CD4-positive, alpha-beta memory T cell (primary cell): ENCODE measurements at places on chromosomes 2 and 18.

- H3K4me1 ChIP-seq, result no peaks in the 10 kb centered on the region
- no peaks in the 10 kb centered on the region for H3K27me3 ChIP-seq
- H3K27ac ChIP-seq, result no peak overlapping the region
Measured at GRCh38 chr2:61266632-61267505, 104.9 kb downstream of the C2orf74 start.

GRCh38 chr2:237480556-237480955, 6.5 kb upstream of the MLPH start:
- no peak for DNase-seq
- H3K4me1 ChIP-seq, result peaks cover 5% of the 10 kb centered on the region
- H3K4me3 ChIP-seq, result no peak overlapping the region
- H3K27me3 ChIP-seq, result peaks cover 8% of the 10 kb centered on the region

DNA sequence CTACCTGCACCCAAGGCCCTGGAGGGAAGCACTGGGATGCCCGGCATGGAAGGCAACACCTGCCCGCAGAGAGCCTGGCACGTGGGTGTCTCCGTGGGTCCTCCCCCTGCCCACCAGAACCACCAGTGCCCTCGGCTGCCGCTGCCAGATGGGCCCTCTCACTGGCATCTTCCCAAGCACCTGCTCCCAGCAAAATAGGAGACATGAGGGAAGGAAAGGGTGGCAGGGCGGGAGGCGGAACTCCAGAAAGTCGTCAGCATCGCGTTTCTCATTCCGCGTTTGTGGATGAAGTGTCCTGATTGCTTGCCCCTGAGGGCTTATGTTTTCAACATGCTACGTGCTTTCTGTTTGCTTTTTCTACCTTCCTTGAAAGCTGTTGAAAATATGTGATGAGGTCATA, 8.8 kb upstream of the SNTG2 start:
- no peaks in the 10 kb centered on the region for H3K36me3 ChIP-seq
- no peak for DNase-seq
- no peaks in the 10 kb centered on the region for H3K27me3 ChIP-seq

DNA sequence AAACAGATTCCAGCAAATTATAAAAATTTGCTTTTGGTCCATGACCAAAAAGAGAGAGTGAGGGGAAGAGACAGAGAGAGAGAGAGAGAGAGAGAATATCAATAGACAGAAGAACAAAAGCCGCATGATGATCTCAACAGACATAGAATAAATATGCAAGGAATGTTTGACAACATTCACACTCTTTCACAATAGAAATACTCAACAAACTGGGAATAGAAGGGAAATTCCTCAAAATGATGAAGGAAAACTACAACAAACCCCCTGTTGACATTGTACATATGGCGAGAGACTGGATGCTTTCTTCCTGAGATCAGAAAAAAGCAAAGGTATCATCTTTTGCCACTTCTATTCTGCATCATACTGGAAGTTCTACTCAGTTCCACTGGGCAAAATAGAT, 309.7 kb downstream of the RAD51AP2 start:
- no peaks in the 10 kb centered on the region for H3K27me3 ChIP-seq
- H3K27ac ChIP-seq, result no peak overlapping the region
- no peaks in the 10 kb centered on the region for H3K4me1 ChIP-seq
- H3K4me3 ChIP-seq, result no peak overlapping the region
- DNase-seq, result no peak

DNA sequence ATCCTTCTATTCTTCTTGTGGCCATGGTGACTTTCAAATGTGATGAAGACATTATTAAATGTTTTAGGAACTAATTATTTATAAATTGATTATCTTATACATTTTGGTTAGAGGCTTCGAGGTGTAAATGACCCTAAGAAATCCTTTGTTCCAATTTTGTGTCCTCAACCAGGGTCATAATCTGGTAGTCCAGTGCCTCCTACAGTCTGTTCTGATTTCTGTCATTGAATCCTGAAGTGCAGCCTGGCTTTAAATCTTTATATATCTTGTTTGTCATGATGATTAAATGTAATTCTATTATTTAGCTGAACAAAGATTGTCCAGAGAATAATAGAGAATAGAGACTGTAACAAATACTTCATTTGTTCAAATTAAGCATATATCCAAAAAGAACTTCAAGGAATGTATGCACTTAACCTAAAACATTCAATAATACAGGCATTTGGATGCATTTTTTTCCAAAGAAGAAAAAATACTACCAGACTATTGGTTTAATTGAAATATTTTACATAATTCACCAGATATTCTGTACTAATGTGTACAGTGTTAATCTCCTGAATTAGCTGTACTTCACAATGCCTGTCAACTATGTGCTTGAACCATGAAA, 89.8 kb downstream of the PRPF40A start:
- H3K4me3 ChIP-seq, result no peak overlapping the region
- no peak overlapping the region for H3K27ac ChIP-seq
- DNase-seq, result no peak

DNA sequence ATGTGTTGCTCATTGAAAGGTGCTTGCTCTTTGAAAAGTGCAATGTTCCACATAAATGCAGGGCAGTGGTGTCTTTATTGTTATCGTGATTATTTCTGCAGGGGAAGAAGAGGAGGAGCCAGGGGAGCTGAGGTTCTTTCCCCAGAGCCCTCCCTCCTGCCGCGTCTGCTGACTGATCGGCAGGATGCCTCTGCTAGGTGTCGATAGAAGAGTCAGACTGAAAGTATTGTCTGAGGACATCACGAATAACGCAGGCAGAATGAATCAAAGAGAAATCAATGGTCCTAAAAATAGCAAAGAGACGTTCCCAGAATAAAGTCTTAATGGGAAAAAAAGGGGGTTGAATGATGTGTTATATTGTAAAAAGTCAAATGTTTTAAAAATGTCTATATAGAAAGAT, 47.4 kb upstream of the SIX3 start:
- DNase-seq, result no peak
- no peaks in the 10 kb centered on the region for H3K36me3 ChIP-seq

DNA sequence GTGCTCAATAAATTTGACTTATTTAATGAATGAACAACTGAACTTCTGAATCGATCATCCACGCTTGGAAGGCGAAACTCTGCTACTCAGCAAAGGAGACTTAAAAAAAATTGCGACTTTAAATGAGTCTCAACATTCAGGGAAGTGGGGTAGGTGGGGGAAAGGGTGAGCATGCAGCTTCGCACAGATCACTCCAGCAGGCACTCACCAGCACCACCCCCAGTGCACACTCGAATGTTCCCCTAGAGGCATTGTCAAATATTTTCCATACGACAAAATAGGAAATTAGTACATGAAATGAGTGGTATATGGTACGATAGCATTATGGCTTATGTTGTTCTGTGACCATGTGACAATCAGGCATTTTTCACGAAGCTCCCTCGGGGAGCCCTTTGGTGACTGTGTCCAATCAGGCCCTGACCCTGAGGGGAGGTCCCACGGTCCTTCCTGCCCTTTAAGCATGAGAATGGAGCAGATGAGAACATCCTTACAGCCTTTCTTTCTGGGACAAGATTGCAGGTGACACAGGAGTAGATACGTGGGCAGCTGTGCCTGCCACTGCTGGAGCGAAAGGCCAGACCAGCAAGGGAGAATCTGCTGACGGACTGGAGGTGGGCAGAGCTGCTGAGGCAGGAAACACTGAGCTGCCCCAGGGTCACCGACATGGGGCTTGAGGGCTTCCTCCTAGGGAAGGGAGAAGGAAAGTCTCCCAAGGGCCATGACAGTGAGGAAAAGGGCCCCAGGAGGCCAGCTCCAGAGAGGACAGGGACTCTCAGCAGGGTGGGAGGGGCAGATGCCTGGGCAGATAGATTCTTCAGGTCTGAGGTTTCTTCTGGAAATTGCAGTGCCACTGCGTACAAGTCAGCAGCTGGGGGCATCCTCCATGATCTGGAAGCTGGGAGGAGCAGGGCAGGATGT, 101.3 kb upstream of the ID2 start:
- no peak for DNase-seq
- no peak overlapping the region for H3K4me3 ChIP-seq
- peaks cover 16% of the 10 kb centered on the region for H3K4me1 ChIP-seq
- no peak overlapping the region for H3K27ac ChIP-seq

- DNase-seq, result no peak
- H3K4me1 ChIP-seq, result no peaks in the 10 kb centered on the region
- H3K4me3 ChIP-seq, result no peak overlapping the region
- H3K27me3 ChIP-seq, result no peaks in the 10 kb centered on the region
- no peaks in the 10 kb centered on the region for H3K36me3 ChIP-seq
Measured at GRCh38 chr18:50706199-50706598, 113.6 kb downstream of the MRO start.

GRCh38 chr2:134705861-134706586, 12.8 kb downstream of the TMEM163 start:
- no peak for DNase-seq
- H3K4me3 ChIP-seq, result no peak overlapping the region
- no peaks in the 10 kb centered on the region for H3K36me3 ChIP-seq
- no peak overlapping the region for H3K27ac ChIP-seq
- H3K27me3 ChIP-seq, result peaks cover 13% of the 10 kb centered on the region

- peaks cover 4% of the 10 kb centered on the region for H3K27me3 ChIP-seq
- H3K4me1 ChIP-seq, result no peaks in the 10 kb centered on the region
- H3K4me3 ChIP-seq, result no peak overlapping the region
- DNase-seq, result peak; percentile 57
- no peak overlapping the region for H3K27ac ChIP-seq
- no peaks in the 10 kb centered on the region for H3K36me3 ChIP-seq
Measured at GRCh38 chr2:129849559-129850160, 129.8 kb upstream of the RAB6C start.

- H3K4me1 ChIP-seq, result peaks cover 30% of the 10 kb centered on the region
- no peaks in the 10 kb centered on the region for H3K27me3 ChIP-seq
- H3K4me3 ChIP-seq, result no peak overlapping the region
- H3K36me3 ChIP-seq, result peaks cover 9% of the 10 kb centered on the region
- H3K27ac ChIP-seq, result no peak overlapping the region
- DNase-seq, result no peak
Measured at GRCh38 chr2:229856413-229856812, 65.4 kb downstream of the TRIP12 start.

- H3K4me1 ChIP-seq, result no peaks in the 10 kb centered on the region
- DNase-seq, result no peak
- H3K36me3 ChIP-seq, result no peaks in the 10 kb centered on the region
- no peak overlapping the region for H3K27ac ChIP-seq
- no peaks in the 10 kb centered on the region for H3K27me3 ChIP-seq
- H3K4me3 ChIP-seq, result no peak overlapping the region
Measured at GRCh38 chr2:183349091-183349490, 224.8 kb downstream of the NUP35 start.

GRCh38 chr2:232957657-232958090, 55.4 kb downstream of the NGEF start:
- no peak overlapping the region for H3K4me3 ChIP-seq
- H3K4me1 ChIP-seq, result no peaks in the 10 kb centered on the region
- H3K36me3 ChIP-seq, result no peaks in the 10 kb centered on the region
